ENCODE measurements at places on chromosomes 3 and 15.

GRCh38 chr3:197331131-197331530 is 32.7 kb upstream of the DLG1 start:
- no peak for DNase-seq

GRCh38 chr3:18643281-18643680 is 218.1 kb upstream of the SATB1 start:
- DNase-seq = no peak

DNA sequence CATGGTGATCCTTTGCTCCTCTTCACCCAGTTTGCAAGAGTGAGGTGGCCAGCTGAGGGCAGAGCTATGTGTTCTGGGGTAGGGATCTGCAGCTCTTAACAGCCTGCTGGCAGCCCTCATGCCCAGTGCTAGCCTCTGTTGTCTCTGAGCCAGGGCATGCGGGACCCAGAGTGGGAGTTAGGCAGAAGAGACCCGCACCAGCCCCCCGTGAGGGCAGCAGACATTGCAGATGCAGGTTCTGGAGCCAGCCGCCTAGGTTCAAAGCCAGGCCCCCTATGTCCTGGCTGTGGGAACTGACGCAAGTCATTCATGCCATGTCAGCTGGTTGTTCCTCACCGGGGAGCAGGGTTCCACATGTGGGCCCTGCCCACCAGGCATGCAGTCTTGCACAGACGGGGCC is 74.7 kb downstream of the DNAJB8 start:
- no peak for DNase-seq

- DNase-seq = no peak
Observed at GRCh38 chr3:179967622-179968021, 69.1 kb downstream of the PEX5L start.

GRCh38 chr15:40420793-40421192 is 15.2 kb downstream of the IVD start:
- no peak for DNase-seq

- DNase-seq = no peak
Observed at GRCh38 chr3:107001635-107002034, 375.6 kb upstream of the CCDC54 start.

GRCh38 chr3:18237251-18238005 is 187.7 kb downstream of the SATB1 start:
- DNase-seq = no peak

DNA sequence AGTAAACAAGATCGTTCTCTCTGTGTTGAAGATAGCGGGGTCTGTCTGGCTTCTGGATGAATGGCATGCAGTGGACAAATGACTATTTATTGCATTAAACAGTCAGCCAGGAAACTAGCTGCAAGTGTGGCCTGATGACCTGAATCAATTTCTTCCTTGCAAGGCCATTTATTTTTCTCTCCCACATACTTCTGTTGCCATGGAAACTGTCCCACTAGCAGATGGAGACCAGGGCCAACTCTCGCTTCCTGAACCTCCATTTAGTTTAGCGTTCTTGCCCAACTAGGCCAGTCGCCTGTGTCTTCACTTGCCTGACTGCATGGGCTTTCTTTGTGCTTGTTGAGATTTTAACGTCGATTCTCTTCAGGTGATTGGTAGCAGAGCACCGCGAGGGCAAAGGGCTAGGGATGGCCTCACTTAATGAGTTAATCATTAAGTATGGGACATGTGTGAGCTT is 27.6 kb downstream of the LMCD1 start:
- DNase-seq = no peak

- DNase-seq = no peak
Observed at GRCh38 chr15:28985316-28985645, 99.5 kb downstream of the APBA2 start.

- no peak for DNase-seq
Observed at GRCh38 chr15:46703871-46704637, 1013.3 kb upstream of the SEMA6D start.

- DNase-seq = no peak
Observed at GRCh38 chr3:134486577-134487041, 752 bp downstream of the CEP63 start.

DNA sequence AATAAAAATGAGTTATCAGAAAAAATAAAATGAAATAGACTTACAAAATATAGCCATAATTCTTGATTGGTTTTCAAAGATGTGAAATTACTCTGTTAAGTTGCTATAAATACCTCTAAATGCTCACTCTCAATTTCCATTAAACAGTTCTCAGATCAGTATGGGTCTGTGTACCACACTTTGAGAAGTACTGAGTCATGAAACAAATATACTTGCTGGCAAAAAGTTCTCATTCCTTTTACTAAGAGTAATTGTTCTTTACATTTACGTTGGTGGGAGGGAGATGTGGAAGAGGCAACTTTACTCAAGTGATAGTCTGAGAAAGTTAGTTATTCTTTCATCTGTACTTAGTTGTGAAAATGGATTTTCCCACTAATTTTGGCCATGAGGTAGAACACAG is 96.3 kb downstream of the ZNF385D start:
- no peak for DNase-seq

- DNase-seq = no peak
Observed at GRCh38 chr3:115359536-115359935, 212.4 kb upstream of the ZBTB20 start.

- no peak for DNase-seq
Observed at GRCh38 chr15:45183511-45183910, 4.3 kb downstream of the SHF start.

GRCh38 chr15:33086500-33087121 is 107.9 kb downstream of the FMN1 start:
- no peak for DNase-seq

GRCh38 chr3:18946524-18946923 is 201.8 kb upstream of the KCNH8 start:
- peak; percentile 4 for DNase-seq

DNA sequence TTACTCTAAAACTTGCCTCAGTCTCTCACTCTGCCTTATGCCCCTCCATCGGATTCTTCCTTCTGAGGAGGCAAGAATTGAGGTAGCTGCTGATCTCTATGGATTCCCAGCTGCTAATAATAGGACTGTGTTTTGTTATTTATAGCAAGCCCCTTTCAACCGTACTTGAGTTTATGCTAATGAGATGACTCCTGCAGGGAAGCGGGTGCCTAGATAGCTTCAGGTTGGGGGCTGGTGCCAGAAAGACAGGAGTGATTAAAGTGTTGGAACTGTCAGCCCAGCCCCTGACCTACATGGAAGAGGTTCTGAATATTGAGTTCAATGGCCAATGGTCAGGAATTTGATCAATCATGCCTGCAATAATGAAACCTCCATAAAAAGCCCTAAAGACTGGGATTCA is 21.8 kb upstream of the LIMD1 start:
- DNase-seq = no peak

GRCh38 chr3:64209866-64210621 is 15.2 kb downstream of the PRICKLE2 start:
- DNase-seq = no peak

GRCh38 chr3:106261915-106262683 is 393.3 kb upstream of the CBLB start:
- no peak for DNase-seq

DNA sequence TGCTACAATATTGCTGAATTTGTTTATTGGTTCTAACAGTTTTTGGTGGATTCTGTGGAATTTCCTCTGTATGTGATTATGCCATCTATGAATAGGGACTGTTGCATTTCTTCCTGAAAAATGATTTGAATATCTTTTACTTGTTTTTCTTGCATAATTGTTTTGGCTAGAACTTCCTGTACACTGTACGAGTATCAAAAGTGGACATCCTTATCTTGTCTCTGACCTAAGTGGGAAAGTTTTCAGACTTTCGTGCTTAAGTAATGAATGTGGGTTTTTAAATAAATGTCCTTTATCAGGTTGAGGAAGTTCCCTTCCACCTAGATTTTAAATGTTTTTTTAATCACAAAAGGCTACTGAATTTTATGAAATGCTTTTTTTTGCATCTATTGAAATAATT is 203.8 kb upstream of the ATP10A start:
- no peak for DNase-seq

DNA sequence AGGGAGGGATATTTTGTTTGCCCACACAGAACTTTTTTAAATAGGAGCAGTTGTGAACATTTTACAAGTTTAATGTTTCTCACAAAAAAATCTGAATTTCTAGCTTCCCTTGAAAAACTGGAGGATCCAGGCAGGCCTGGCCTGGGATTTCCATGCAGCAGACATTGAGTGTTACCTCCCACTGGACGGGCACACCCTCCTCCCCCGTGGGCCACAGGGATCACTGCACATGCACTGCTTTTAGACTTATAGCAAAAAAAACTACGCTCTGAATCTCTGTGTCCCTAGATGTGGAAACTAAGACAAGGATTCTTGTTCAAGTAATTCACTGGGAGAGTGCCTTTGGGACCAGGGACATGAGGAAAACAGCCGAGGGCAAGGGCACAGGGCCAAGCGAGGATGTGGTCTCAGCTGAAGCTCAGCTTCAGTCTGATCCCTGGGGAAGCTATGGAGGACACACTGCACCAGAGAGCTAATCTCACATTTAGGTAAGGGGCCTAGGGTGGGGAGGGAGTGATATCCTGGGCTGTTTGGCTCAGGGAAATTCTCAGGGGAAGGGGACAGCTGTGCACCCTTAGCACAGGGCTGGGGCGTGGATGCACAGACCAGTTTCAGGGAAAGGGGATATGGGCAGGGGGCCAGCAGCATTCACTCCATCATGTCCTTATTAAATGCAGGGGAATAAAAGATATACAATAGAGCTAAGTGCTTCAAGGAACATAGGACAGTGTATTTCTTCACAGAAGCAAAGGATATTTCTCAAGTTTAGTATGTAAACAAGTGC is 46.0 kb downstream of the FSIP1 start:
- no peak for DNase-seq

GRCh38 chr3:97968376-97968775 is 3.9 kb downstream of the RIOX2 start:
- no peak for DNase-seq

DNA sequence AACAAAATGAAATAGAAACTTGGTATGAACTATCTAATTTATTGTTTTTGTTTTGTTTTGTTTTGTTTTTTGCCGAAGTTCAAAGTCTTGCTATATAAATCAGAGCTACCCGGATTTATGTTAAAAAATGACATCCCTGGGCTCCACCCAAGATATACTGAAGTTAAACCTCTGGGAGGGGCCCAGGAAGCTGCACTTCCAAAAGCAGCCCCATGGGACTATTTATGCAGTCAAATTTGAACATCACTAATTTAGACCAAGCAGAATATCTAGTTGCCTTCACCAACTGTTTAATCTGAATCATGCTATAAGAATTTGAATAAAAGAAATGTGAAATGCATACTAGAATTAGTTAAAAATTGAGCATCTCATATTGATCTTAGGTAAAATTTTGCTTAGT is 32.2 kb downstream of the PEX5L start:
- no peak for DNase-seq

DNA sequence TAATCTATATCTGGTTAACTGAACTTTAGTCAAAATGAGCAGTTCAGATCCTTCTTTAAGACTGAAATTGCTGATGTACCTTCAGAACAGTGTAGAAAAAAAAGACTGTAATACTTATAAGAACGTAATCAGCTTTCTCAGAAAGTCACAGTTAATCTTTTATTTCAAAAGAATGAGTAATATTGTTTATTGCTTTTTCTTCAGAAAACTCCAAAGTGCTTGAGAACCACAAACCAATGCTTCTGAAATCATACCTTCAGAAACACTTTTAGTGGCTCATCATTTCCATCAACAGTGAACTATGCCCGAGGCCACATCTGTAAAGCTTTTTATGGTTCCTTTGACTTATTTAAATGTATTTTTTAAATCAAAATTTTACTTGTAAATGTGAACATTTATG is 33.3 kb upstream of the CLASP2 start:
- DNase-seq = no peak

DNA sequence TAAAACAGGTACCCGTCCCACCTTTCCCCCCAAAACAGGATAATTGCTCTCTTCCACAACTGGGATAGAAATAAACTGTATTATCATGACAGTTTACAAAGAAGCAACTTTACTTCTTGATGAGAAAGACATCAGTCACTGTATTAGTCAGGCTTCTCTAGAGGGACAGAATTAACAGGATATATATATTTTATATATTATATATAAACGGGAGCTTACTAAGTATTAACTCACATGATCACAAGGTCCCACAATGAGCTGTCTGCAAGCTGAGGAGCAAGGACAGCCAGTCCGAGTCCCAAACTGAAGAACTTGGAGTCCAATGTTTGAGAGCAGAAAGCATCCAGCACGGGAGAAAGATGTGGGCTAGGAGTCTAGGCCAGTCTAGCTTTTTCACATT is 18.4 kb upstream of the PLSCR4 start:
- DNase-seq = no peak

- DNase-seq = no peak
Observed at GRCh38 chr3:120428924-120429323, 21.9 kb downstream of the FSTL1 start.

All from KG1 (cell line).